ENCODE measurements at places on chromosomes 4 and X.

DNA sequence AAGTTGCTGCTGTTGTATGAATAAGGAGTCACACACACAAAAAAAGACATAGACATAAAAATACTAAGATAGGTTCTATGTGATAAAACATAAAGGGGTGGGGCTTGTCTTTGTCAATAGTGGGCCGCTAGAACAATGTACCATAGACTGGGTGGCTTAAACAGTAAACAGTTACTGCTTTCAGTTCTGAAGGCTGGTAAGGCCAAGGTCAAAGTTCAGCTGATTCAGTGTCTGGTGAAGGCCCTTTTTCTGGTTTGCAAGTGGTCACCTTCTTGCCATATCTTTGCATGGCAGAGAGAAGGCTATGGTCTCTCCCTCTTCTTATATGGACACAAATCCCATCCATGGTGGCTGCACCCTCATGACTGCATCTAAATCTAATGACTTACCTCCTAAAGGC is 1980.7 kb downstream of the PCDH7 start:
- no peak for DNase-seq

- no peak for DNase-seq
Measured at GRCh38 chr4:84677093-84677492, 94.2 kb downstream of the CDS1 start.

GRCh38 chrX:17567187-17567586 is 170.1 kb upstream of the SCML1 start:
- DNase-seq: no peak

- no peak for DNase-seq
Measured at GRCh38 chr4:149349541-149349940, 466.1 kb downstream of the IQCM start.

- DNase-seq: no peak
Measured at GRCh38 chrX:145506214-145506613, 258.9 kb downstream of the SPANXN1 start.

DNA sequence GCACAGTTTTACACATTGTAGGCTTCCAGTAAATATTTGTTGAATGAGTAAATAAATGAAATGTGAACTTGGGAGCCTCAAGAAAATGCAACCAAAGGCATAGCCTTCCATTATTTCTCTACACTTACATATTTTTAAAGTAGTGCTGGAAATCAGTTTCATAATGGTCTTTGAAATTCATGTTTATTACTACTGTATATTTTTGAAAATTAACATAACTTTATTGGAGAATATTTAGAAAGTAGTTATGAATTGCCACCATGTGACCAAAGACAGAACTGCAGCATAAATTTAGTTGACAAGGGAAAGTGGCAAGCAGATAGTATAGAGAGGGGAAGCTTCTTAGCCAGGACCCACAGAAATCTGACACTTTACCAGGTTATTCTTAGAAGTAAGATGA is 6.4 kb downstream of the TCEAL8 start:
- peak; percentile 16 for DNase-seq

GRCh38 chr4:138448169-138448568 is 206.0 kb upstream of the SLC7A11 start:
- no peak for DNase-seq

- DNase-seq: no peak
Measured at GRCh38 chrX:48751343-48751742, 10.2 kb upstream of the GLOD5 start.

DNA sequence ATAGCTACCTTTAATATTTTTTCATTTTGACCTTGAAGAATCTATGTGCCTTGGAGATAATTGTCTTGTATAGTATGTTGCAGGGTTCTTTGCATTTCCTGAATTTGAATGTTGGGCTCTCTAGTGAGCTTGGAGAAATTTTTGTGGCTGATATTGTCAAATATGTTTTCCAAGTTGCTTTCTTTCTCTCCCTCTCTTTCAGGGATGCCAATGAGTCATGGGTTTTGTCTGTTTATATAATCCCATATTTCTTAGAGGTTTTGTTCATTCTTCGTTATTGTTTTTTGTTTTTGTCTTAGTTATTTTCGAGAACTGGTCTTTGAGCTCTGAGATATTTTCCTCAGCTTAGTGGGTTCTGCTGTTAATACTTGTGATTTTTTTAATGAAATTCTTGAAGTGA is 20.7 kb downstream of the RAB40AL start:
- peak; percentile 43 for DNase-seq

DNA sequence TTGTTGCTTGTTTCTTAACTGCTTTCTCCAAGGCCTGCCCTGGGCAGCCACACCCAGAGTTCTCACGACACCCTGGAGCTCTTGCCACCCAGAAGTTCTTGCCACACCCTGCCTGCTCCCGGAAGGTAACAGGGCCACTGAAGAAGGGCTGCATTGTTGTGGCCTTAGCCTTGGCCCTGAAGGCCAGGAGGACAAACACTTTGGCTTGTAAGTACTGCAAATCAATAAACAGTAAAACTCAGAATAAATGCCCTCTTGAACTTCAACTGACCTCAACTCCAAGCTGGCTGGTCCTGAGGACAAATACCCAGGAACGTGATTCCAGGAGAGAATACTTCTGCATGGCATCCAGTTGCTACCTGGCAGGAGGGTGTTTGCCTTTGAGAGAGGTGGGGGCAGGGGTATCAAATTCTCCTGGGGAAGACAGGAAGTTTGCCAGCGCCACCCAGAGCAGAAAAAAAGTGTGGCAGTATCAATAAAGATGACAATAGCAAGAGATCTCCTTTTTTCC is 54.1 kb downstream of the TLR10 start:
- DNase-seq: no peak

DNA sequence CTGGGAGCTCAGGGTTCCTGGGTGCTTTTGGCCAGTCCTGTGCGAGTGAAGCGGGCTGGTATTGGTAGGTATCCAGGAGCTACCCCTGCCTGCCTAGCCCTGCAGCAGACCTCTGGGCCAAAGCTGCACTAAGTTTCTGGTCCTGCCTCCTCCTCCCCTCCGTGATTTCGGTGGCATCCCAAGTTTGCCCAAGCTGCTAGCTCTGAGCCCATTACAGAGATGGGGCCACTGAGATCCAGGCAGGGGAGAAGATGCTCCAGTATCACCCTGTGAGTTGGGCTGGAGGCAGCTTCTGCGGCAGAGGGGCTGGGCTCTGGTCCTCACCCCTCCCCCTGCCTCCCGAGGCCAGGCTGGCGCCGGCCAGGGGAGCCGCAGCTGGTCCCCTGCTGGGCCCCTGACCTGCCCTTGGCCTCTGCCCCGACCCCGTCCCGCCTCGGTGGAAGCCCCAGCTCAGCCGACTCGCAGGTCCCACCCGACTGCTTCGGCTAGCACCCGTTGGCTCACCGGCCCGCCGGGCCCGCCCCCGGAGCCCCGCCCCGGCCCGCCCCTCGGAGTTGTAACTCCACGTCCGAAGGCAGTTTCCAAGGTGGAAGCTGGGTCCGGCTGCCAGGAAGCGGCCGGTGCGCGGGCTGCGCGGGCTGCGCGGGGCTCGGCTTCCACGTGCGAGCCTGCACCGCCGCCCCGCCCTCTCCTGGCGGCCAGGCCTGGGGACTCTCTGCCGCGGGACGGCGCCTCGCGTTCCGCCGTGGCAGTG is at the start of gene DUSP9:
TSS of gene DUSP9 (plus strand) at position 584 of the 754 bp plus-strand sequence. CDS start 751 bp downstream, outside the sequence.
- DNase-seq: peak; percentile 41

- DNase-seq: no peak
Measured at GRCh38 chr4:24677909-24678308, 93.6 kb upstream of the DHX15 start.

DNA sequence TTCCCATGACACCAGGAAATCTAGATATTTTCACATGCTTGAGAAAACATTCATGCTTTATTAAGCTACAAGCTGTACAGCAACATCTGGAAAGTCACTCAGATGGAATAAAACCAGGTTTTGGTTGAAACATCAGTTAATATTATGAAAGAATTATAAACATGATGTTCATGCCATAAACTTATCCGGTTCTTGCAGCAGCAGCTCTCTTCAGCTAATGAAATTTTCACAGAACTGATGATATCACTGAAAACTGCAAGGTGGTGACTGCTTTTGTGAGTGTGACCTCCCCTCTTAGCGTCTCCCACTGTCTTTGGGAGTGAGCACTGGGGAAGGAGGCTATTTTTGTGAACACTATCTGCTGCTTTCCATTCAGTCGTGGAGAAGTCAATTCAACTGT is 56.9 kb downstream of the ARHGAP10 start:
- DNase-seq: no peak

- DNase-seq: no peak
Measured at GRCh38 chr4:123304151-123304964, 92.2 kb upstream of the SPRY1 start.

DNA sequence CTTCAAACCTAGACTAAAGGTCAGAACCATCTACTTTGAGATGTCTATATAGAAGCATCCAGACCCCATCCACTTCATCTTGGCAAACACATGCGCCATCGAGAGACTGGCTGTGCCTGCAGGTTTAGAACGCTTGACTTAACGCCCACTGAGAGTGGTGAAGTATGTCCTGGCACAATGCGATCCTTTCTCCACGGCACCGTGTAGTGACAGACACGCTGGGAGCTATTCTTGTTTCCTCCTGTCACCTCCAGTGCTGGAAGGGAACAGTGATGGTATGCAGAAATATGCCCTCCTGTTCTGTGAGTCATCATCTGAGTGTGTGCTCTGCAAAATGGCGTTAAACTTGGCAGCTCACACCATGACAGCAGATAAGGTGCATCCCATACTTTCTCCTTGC is 330.2 kb downstream of the NLGN4X start:
- no peak for DNase-seq

- peak; percentile 12 for DNase-seq
Measured at GRCh38 chr4:181911420-181911819, 331.8 kb upstream of the TENM3 start.

DNA sequence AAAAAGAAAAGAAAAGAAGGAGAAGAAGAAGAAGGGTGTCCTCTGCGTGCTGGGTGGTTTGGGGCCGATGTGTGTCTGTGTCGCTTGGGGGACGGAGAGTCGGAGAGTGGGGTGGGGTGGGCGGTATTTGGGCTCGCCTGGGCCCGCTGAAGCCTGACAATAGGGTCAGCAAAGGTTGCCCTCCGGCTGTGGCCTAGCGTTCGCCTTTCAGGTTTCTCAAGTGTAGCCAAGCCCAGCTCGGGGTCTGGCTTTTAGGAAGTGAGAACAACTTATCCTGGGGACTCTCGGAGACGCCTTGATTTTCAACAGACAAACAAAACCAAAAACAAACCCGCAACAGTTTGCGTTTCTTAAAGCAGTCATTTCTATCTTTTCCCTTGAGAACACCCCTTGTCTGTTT is 4.1 kb upstream of the SOX3 start:
- DNase-seq: no peak

DNA sequence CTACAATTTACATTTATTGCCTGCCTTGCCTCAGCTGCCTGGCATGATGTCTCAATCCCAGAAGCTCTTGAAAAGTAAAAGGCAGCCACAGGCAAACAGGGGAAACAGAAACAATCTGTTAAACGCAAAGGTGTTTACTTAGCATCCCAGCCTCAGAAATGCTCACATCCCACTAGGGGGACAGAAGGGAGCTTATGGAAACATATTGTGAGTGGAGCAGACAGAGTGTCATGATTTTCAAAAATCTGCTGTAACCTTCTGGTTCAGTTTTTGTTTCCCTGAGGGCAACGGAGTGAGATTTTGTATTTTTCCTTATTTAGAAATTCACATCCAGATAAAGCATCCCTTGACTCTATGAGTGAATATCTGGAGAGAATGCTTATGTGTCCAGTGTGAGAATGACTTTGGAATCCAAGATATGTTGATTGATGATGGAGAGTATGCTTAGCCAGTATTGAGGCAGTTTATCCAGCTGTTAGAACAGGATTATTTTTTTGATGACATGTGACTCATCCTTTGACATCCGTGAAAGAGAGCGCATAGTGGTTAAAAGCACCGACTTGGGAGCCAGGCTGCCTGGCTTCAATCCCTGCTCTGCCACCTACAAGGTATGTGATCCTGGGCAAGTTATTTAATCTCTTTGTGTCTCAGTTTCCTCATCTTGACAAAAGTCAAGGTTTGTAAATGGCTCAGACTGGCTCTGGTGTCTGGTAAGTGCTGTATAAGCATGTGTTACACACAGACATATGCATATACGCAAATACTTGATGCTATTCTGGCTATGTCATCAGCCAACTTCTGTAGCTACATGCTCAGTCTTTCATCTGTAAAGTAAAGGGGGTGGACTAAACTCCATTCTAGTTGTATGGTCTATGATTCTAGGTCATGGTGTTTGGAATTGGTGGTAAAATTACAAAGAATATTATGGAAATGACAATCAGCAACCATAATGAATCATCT is 381.2 kb downstream of the RAPGEF2 start:
- DNase-seq: no peak

DNA sequence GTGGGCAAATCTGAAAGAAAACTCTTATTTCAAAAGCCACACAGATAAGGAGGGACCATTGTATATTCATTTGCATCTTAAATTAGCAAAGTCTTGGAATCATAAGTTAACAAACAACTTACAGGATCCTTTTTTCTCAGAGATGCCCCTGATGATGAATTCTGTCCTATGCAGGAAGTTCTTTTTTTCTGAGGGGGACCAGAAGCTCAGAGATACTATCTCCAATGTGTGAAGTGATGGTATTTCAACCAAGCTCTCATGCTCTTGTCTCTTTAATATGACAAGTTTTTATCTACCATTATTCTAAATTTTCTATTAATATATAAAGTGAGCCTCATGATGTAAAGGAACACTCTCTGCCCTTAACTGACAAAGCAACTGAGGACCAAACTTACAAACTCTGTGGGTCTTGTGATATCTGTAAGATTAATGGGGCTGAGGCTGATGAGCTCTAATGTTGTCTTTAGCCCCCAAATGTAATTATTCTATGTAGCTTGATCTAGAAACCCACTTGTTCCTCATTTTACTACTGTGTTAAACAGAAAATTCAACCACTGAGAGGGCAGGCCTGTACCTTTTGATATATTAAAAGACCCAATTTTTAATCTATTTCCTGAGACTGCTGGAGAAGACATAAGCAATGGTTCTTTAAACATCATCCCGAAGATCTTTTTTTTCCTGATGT is 27.0 kb downstream of the TEC start:
- no peak for DNase-seq

- no peak for DNase-seq
Measured at GRCh38 chrX:39245024-39245423, 443.8 kb downstream of the MID1IP1 start.

DNA sequence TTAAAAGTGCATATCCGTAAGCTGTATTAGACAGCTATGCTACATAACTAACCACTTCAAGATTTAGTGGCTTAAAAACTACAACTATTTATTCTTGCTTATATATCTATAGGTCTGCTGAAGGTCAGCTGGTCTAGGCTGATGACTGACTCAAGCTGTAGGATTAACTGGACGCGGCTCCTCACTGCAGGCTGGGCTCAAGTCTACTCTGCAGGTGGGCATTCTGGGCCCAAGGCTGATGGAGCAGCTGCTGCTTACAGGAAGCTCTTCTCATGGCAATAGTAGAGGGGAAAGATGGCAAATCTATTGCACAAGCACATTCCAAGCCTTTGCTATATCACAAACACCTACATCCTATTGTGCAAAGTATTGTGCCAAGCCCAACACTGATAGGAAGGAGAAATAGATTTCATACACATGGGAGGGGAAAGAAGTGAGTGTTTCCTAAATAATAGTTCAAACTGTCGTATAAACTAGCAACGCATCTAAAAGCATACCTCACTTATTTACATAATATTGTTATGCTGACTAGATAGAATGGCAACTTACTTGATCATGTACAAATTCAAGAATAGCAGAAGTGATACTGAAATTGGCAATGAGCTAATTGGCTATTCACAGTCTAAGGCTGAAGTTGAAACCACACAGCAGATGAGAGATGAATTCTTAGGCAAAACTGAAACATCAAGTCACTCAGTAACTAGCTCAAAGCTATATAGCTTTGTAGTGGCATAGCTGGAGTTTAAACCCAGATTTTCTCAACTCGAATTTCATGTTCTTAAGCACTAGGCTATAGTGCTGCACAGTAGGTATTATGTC is 263.8 kb downstream of the NKX6-1 start:
- no peak for DNase-seq
